Activated T-helper 17 cell treated with anti-CD3 and anti-CD28 coated beads, Interleukin-2, amount 50 U/mL, for 72 hours (primary cell): ENCODE measurements at places on chromosomes 16 and 17. TPM values are rescaled to one million over a fixed set of nuclear protein-coding genes. Genes with fewer than 3 reads are reported as not detected.

GRCh38 chr16:11047939-11048800, 103.8 kb downstream of the CLEC16A start:
- no peak for ATAC-seq

DNA sequence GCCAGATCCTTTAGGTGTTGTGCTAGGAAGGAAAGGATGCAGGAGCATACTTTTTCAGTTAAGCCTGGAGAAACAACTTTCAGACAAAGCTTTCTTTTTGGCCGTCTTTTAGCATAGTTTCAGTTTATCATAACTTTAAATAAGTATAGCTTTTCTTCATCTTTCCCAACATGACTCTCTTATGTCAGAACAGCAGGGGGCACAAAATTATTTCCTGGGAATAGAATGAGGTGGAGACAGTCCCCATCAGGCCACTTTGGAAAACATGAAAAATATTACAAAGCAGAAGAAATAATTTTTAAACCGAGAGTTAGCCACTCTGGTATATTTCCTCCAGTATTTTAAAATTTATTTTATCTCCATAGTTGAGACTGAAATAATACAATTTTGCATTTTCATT, 387.6 kb downstream of the HAPSTR1 start:
- no peak for ATAC-seq

- no peak for ATAC-seq
Observed at GRCh38 chr17:2363318-2363717, 26.0 kb downstream of the SGSM2 start.

GRCh38 chr16:87141402-87141801, 175.8 kb downstream of the C16orf95 start:
- ATAC-seq: no peak

DNA sequence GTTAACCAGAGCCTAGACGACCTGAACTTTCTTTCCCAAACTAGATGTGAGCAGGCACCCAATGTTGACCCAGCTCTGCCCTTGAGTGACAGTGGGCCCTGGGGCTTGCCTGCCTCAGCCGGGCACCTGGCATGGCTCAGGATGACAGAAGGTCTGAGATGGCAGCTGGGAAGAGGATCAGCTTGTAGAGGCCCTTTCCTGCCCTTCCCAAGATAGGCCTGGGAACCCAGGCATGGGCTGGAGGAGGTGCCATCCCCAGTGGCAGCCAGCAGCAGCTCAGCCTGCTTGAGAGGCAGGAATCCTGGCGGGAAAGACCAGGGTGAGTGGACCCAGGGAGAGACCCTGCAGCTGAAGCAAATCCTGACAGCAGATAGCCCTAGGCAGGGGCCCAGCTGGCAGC, 59.1 kb downstream of the PIPOX start:
- ATAC-seq: no peak

The GAS7 gene
- total RNA-seq: 0.42 TPM

DNA sequence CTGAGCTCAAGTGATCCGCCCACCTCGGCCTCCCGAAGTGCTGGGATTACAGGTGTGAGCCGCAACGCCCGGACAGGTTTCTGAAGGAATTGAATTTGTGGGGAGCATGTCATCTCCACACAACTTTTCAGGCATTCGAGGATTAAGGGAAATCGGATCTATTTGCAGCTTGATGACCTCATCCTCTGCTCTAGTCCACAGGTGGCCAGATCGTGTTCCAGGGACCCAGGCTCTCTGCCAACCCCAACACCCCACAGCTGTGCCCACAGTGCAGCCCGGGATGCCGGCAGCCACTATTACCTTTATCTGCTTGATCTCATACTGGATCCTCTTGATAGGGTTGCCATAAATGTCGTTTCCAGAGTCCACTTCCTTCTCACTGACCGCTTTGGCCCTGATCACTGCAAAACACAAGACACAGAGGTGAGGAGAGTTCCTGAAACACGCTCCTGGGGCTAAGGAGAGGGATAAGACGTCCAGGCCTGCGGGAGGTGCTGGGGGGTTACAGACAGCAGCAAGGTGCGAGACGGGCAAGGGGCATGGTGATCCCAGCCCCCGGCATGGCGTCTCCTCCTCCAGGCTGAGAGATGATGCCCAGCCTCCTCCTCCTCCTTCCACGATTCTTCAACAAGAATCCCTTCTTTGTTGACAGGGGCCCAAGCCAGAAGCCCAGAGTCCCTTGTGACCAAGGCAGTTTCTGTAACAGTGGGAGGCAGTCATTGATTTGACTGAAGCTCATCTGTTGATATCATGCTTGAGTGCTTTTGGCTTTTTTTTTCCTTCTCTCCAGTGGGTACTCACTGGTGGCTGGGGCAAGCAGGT, 29.3 kb downstream of the CEP295NL start:
- ATAC-seq: no peak

DNA sequence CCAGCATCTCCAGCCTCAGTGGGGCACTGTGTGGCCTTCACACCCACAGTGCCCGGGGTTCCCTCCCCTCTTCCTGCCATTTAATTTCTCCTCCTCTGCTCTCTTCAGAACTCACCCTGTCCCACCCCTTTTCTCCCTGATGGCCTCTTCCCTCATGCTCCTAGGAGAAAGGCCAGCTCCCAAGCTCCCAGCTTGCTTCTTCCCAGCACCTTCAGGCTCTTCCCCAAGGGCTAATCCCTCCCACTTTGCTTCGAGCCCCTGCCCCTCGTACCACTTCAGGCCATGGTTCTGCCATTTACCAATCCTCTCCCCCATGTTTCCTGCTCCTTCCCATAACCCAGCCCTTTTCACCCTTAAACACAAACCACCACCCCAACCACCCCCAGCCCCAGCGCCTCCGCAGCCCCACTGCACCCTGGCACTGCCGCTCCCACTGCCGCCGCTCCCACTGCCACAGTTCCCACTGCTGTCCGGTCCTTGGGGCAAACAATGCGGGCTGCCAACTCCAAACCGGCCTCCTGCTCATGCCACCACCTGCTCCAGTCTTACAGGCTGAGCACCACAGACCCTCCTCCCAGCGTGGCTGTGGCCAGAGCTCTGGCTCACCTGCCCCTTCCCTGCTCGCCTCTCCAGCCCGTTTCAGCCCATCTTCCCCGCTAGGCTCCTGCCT, 28.6 kb downstream of the ADAM11 start:
- ATAC-seq: no peak

The FAM171A2 gene
- 0.17 TPM for total RNA-seq

DNA sequence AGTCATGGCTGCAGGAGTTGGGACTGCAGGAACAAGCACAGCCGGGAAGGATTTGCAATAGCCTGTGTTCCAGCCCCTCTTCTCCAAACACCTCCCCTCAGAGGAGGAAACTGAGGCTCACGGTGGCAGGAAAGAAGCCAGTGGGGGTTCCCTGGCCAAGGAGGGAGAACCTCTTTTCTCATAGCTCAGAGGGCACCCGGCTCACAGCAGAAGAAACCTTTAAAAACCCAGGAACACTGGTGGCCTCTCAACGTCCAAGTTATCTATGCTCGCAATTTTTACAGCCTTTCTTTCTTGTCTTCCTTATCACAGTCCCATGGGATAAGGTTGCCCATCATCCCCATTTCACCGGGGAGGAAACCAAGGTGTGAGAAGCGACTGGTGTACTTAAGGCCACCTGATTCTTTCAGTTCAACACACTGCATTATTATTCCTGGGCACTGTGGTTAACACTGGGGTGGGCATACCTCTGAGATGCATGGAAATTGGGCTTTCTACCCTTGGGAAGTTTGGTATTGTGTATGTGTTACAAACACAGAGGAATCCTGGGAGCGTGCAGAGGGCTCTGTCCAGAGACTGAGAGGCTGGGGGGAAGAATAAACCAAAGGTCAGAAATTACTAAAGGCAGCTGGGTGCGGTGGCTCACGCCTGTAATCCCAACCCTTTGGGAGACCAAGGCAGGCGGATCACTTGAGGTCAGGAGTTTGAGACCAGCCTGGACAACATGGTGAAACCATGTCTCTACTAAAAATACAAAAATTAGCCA, 791 bp upstream of the ZNF629 start:
- ATAC-seq: no peak

GRCh38 chr17:1559047-1560043, 3.2 kb downstream of the PITPNA start:
- no peak for ATAC-seq

The ITGAL gene
- total RNA-seq: 344 TPM

- ATAC-seq: no peak
Observed at GRCh38 chr16:87687126-87687910, 78.5 kb downstream of the KLHDC4 start.
